ENCODE measurements at places on chromosomes 5 and 9.

GRCh38 chr9:105984714-105985113 is 290.4 kb downstream of the TMEM38B start:
- DNase-seq: no peak

DNA sequence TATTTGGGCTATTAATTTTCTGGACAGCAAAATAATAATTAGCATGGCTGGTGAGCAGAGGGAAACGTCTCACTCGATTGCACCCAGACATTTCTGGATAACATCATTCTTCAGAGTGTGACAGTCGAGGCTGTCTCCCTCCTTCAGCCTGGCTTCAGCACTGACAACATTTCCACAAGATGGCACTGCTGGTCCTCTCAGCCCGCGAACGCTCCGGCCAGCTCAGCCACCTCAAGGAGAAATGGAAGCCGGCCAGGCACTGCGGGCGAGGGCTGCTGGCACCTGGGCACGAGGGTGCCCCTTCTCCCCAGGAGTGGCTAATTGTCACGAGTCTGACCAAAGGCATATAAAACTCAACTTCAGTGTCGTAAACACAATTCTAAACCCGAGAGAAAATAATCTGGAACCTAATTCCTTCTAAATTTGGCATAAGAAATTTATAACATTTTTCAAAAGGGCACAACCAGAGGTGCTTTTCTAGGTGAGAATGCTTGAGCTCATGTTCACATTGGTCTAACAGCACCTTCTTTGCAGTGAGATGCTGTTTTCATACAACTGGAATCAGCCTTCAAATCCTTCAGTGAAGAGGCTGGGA is 65.9 kb downstream of the DAP start:
- peak; percentile 83 for DNase-seq

DNA sequence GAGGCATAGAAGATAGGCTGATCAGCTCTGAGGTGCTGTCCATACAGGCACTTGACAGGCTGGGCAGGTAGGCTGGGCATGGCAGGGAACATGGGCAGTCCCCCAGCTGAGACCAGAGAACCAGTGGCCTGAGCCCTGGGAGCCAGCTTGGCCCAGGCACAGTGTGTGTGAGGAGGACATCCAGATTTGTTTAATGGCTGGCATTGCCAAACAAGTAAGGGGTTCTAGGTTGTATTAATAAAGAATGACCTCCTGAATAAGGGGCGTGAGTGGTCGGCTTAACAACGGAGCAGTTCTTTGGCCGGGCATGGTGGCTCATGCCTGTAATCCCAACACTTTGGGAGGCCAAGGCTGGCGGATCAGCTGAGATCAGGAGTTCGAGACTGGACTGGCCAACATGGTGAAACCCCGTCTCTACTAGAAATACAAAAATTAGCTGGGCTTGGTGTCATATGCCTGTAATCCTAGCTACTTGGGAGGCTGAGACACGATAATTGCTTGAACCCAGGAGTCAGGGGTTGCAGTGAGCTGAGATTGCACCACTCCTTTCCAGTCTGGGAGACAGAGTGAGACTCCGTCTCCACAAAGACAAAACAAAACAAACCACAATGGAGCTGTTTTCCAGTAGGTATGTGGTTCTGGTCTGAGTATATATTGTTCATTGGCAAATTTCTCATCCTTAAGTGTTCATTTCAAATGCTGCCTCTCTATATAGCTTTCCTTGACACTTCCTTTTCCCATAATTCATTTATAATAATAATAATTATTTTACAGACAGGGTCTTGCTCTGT is 56.2 kb downstream of the ANGPTL2 start:
- DNase-seq: no peak

- no peak for DNase-seq
Observed at GRCh38 chr9:2884308-2884707, 40.4 kb upstream of the PUM3 start.
